ENCODE measurements at places on chromosomes 4 and X.

- DNase-seq = peak; percentile 85
Observed at GRCh38 chrX:103640401-103641155, 11.8 kb downstream of the TCEAL1 start.

GRCh38 chr4:7772711-7773385 lies 166.8 kb downstream of the AFAP1 start:
- no peak for DNase-seq

GRCh38 chr4:47118192-47118929 lies 87.0 kb downstream of the GABRB1 start:
- peak; percentile 20 for DNase-seq

GRCh38 chr4:169627307-169627706 lies 6.9 kb downstream of the CLCN3 start:
- no peak for DNase-seq

GRCh38 chrX:64456828-64457227 lies 61.6 kb upstream of the MTMR8 start:
- no peak for DNase-seq

DNA sequence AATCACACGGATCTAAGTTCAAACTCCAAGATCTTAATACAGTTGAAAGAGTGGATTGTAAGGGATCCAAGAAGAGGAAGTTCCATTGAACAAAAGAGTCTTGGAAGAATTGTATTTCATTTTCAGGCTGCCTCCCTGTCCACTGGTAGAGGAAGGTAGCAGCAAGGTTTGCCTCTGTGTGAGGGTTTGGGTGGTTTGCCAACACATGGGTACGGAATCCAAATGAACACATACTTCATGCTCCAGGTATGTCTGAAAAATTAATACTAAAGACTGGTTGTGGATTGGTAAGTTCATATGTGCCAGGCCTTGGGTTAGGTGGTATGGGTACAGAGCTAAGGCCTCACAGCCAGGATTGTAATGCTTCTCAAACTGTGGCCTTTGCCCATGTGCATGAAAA lies 523.6 kb upstream of the BOD1L1 start:
- peak; percentile 63 for DNase-seq

DNA sequence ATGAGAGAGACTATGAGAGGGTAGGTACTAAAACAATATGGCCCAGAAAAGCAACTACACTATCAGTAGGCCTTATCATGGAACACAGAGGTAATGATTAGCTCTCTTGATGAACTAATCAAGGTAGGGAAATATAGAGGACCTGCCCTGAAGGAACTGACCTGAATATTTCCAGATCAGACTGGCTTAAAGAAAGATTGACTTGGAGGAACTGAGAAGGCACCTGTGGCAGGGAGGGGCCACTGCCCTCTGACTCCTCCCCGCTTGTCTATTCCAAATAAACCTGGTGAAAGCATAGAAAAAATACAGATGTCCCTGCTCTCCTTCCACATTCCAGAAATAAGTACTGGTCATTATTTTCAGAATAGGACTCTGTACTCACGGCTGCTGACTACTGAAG lies 5.5 kb downstream of the RPS6KA6 start:
- DNase-seq = no peak

- peak; percentile 43 for DNase-seq
Observed at GRCh38 chrX:10615931-10616774, 4.2 kb downstream of the MID1 start.

GRCh38 chr4:2127609-2128332 lies 68.6 kb downstream of the NAT8L start:
- DNase-seq = peak; percentile 7

DNA sequence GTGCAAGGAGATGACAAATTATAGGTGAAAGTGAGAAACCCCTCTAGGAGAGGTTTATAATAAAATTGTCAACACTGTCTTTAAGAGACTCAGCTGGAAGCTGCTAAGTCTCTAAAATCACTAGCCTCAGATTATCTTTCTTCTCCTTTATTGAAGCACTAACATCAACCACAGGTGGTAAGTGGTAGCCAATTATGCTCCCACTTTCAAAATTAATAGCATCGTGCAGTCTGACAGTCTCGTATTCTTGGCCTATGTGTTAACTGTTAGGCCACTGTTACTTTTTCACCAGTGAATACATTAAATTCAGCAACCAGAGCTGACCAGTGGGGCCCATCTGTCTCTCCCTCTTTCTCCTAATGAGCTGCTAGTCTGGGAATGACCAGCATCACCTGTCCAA lies 674.1 kb downstream of the RAPGEF2 start:
- DNase-seq = no peak

GRCh38 chrX:80432441-80432840 lies 12.2 kb downstream of the TENT5D start:
- no peak for DNase-seq

DNA sequence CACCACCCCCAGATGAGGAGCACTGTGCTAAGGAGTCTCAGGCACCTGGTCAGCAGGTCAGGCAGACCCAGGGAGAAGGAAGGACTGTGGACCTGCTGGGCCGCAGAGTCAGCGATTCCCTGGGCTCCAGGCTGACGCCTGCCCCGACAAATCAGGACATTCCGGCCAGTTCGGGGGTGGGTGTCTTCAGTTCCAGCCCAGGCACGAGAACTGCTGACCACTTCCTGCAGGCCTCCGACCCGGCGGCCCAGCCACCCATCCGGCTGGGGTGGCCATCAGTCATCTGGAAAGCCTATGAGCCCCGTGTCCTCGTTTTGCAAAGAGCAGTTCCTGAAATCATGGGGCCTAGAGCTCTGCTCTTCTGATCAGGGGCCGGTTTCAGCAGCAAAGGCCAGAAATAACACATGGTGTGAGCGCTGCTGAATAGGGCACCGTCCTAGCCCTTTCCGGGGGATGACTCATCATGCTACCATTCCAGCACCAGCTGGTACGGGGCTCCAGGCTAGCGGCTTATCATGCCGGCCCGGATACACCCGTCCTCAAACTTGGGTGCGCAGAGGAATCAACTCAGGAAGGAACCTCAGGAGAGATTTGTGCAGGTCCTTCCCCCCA lies 7.8 kb upstream of the SH3TC1 start:
- DNase-seq = no peak

DNA sequence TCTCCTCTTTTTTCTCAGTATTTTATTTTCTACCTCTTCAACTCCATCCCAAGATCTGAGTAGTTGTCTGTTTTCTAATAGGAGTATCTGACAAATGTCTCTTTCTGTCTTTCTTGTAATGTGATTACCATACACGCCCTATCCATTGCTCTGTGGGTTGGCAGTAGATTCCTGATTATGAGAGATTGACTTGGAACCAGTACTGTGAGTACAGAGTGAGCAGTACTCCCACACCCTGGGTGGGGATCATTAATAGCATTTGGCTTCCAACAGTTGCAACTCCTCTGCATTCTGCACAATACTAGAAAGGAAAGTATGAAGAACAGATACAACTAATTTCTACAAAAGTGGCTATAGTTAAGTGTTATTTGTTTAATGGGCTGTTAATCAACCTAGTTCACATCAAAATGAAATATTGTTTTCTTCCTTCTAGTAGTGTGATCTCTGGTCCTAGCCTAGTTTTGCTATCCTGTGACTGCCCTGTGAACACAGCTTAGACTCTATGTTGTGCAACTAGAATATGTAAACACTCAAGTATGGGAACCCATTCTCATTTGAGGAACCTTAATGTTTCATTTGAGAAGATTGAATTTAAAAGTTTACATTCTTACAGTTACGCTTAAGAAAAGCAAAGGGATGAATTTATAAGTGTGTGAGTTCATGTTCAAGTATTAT lies 112.9 kb downstream of the PTPN13 start:
- no peak for DNase-seq

DNA sequence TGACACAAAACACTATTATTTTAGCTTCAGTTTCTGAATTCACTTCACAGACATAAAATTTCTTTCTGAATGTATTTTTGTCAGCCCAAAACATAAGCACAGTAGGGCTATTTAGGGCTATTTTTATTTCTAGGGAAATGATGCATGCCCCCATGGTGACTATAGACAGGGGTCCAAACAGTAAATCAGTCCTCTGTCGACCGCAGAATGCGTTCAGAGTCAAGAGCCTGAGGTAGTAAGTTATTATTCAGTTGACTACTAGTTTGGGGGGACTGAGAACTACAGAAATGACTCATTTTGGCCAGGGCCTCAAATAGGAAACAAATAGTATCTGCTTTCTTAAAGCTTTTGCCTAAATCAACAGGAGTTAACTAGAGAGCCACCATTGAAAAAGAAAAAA lies 414.4 kb downstream of the AFF2 start:
- DNase-seq = no peak

- peak; percentile 67 for DNase-seq
Observed at GRCh38 chr4:101774807-101775206, 15.7 kb upstream of the BANK1 start.

DNA sequence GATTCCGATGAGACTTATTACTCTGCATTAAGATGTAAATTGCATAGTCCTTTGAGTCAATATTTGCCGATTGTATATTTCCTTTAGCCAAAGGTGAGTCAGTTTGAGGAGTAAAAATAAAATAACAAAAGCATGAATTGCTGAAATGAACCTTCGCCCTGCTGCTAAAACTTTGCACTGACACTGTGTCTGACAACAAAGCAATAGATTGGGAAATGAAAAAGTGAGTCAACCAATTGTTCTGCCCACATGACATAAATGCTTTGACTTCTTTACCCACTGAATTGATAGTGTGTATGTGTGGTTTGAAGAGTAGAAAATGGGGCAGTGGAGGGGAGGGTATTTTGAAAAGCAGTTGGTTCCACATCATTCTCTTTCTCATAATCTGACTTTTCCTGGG lies 88.4 kb upstream of the AFF2 start:
- no peak for DNase-seq

DNA sequence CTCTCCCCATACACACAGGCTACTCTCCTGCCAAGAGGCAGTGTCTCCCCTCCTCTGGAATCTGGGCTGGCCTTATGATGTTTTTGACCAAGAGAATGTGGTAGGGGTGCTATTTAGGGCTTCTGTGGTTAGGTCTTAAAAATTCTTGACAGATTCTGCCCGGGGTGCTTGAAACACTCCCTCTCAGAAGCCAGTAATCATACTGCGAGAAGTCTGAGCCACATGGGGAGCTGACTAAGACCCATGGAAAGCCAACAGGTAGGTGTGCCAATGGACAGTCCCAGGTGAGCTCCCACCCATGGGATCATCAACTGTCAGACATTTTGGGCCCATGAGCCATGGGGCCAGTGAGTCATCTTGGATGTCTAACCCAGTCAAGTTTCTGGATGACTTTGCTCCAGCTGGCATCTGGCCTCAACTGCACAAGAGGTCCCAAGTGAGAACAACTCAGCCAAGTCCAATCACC lies 315.7 kb downstream of the FBXW7 start:
- peak; percentile 15 for DNase-seq

- no peak for DNase-seq
Observed at GRCh38 chrX:37816766-37817165, 30.6 kb downstream of the DYNLT3 start.

- DNase-seq = no peak
Observed at GRCh38 chrX:153902385-153902784, 2.1 kb upstream of the AVPR2 start.

GRCh38 chr4:86848732-86849619 lies at the start of gene SLC10A6:
Gene SLC10A6 (minus strand): TSS chr4:86849384. CDS start chr4:86849115, 269 bp downstream.
- DNase-seq = no peak

- peak; percentile 47 for DNase-seq
Observed at GRCh38 chrX:74251006-74251930, 52.7 kb upstream of the ZCCHC13 start.

GRCh38 chr4:3522651-3523050 lies 9.6 kb downstream of the LRPAP1 start:
- DNase-seq = no peak

DNA sequence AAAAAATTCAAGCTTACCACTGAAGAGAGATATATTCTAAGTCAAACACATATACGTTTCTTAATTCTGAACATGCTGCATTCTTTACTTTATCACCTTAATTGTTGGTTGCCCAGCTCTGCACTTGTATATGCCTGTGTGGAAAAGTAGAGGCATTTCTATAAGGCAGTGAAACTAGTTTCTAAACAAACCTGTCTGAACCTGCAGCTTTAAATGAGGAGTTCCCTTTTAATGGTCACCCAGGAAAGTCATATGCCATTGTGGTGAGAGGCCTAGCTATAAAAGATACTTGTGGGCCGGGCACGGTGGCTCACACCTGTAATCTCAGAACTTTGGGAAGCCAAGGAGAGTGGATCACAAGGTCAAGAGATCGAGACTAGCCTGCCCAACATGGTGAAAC lies 147.4 kb upstream of the RXFP1 start:
- no peak for DNase-seq

DNA sequence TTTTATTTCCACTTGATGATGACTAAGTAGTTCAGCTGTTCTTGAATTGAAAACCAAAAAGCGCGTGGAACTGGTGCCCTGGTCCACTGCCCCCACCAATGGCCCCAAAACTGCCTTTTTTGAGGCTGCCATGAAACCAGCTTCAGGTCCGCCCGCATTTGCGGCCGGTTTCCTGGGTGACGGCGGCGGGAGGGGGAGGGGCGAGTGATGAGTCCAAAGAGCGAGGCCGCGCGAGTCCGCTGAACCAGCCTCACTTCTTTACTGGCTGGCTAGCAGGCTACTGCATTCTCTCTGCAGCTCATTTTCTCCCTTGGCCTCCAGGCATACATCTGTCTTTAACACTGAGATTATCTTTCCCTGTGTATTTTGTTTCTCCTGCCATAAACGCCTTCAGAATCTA lies 72.9 kb upstream of the FABP2 start:
- DNase-seq = no peak

DNA sequence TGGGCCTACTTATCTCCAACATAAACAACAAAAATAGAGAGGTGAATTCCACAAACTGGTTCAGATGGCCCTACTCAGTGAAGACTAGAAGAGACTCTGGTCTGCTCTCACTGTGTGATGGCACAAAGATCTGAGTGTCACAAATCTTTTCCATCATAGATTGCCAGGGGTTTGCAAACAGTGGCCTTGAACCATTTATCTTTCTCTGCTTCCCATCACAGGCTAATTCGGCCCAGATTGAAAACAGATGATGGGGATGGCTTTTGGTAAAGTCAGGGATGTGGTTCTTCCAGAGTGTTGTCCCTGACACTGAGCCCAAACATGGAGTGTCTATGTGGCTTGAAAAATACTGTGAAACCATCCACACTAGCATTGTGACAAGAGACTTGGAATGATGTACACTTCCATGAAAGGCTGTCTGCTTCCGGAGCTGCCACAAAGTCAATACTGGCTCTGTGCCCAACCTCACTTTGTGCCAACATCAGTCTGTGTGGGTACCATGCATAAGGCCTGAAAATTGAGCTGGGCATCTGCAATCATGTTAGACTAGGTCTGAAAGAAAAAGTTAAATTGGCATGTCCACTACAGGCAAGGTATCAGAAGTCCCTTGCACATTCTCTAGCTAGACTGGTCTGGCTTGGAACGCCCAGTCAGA lies 25.2 kb upstream of the PLAC1 start:
- no peak for DNase-seq

DNA sequence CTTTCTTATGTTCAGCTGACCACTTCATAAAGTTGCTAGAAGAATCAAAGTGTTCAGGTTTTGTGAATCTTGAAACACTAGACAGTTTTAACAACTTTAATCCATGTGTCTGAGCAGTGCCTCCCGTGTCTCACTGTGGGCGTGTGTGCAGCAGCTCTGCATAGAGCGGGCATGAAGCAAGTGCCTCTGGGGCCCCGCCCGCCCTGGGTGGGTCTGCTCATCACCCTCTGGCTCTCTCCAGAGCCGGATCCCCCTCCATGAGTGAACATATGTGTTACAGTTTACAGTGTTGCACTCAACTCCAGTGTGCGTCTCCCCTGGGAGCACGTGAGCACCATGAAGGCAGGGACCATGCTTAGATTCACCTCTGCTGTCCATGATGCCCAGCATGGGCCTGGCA lies 37.6 kb upstream of the CRMP1 start:
- DNase-seq = no peak

- peak; percentile 32 for DNase-seq
Observed at GRCh38 chr4:128320656-128321055, 33.0 kb upstream of the PGRMC2 start.

Measured in fibroblast of skin of back (primary cell).